ENCODE measurements at places on chromosomes 11 and 22.
A peak's percentile ranks its signal among the peaks of the same experiment; 100 is the strongest.

GRCh38 chr22:40407021-40407761, 36.8 kb downstream of the SGSM3 start:
- DNase-seq, result no peak

- peak; percentile 90 for DNase-seq
Measured at GRCh38 chr11:91104237-91104636, 881.4 kb upstream of the CHORDC1 start.

- no peak for DNase-seq
Measured at GRCh38 chr11:19907008-19907579, 194.5 kb downstream of the NAV2 start.

GRCh38 chr22:40813912-40814315, 5.2 kb downstream of the SLC25A17 start:
- DNase-seq, result no peak

DNA sequence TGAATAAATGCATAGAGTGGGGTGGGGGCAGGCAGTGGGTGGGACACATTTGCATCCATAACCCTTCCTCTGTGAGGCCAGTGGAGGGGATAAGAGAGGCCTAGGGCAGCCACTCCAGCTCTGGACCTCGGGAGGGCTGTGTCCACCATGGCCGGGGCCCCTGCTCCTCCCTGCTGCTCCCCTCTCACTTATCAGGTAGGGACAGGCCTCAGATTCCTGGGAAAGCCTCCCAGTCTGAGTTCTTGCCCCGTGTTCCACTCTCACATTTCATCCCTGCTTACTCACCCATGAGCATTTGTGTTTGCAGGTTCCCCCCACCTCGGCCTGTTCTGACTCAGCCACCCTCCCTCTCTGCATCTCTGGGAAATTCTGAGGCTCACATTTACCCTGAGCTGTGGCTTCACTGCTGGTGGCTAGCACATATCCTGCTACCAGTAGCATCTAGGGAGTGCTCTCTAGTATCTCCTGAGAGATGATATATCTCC, 128.7 kb upstream of the TOP3B start:
- peak; percentile 80 for DNase-seq

GRCh38 chr11:122122179-122122578, 6.2 kb upstream of the BLID start:
- no peak for DNase-seq

GRCh38 chr11:9076661-9077060, 14.7 kb downstream of the SCUBE2 start:
- no peak for DNase-seq

GRCh38 chr11:111911563-111912401, at the start of gene CRYAB:
TSS of gene CRYAB (minus strand) at chr11:111911770. CDS start at chr11:111911724, 46 bp downstream.
- DNase-seq, result peak; percentile 96

DNA sequence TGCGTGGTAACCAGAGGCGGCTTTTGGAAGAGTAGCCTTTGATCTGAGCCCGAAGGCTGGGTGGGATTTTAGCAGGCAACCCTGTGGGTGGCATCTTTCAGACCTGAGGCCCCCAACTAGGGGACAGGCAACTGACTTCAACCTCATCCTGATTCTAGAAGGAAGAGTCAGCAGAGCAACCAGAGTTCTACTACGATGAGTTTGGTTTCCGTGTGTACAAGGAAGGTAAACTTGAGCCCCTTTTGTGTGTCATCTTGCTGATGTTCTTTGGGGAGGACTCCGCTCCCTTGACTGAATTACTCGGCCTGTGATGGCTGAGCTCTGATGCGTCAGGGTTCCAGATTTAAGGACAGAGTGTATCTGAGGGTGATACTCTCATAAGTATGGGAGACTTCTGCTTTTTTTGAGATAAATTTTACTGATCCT, 31.6 kb downstream of the SGSM3 start:
- DNase-seq, result no peak

GRCh38 chr11:61104963-61105362, 2.7 kb downstream of the CD5 start:
- DNase-seq, result no peak

- peak; percentile 18 for DNase-seq
Measured at GRCh38 chr11:126930091-126930841, 70.3 kb downstream of the KIRREL3 start.

GRCh38 chr22:36893262-36893661, 20.2 kb upstream of the CSF2RB start:
- DNase-seq, result no peak

- DNase-seq, result peak; percentile 48
Measured at GRCh38 chr11:62664405-62665074, 470 bp downstream of the C11orf98 start.

DNA sequence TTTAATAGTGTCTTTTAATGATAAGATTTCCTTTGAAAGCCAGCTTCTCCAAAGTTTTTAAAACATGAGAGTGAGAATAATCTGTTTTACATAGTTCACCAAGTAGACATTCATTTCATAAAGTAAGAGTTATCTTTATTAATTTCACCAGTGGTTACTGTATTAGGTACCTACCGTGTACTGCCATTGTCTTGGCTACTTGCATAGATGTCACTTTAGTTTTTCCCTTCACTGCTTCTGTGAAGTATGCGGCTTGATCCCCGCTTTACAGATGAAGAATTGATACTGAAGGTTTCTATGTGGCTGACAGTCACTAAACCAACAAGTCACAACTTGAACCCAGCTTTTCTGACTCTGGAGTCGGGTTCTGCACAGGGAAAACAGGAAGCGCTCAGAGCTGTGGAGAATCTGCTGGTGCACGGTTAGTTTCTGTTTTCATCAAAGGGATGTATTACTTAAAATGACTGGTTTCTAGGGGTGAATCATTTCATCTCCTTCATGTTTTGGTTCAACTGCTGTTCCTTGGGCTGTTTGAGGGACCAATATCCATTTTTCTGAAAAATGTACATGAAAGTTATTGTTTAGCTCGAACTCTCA, 39.3 kb upstream of the MYO18B start:
- DNase-seq, result no peak

DNA sequence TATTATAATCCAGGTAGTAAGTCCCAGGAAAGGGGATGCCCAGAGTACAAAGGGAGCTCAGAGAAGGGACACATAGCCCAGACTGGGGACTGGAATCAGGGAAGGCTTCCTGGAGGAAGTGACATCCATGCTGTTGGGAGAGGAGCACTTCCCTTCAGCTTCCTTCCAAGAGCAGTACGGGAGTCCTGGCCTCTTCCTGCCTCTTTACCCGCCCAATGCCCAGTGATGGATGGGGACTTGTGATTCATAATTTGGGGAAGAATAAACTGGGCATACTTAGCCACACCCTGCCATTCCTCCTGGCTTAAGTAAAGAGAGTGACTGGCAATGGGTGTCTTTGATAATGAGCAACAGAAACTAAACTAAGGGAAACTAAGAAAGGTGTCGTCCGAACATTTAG, 11.5 kb downstream of the C11orf91 start:
- peak; percentile 36 for DNase-seq

- no peak for DNase-seq
Measured at GRCh38 chr11:17770048-17770652, 35.6 kb downstream of the KCNC1 start.

DNA sequence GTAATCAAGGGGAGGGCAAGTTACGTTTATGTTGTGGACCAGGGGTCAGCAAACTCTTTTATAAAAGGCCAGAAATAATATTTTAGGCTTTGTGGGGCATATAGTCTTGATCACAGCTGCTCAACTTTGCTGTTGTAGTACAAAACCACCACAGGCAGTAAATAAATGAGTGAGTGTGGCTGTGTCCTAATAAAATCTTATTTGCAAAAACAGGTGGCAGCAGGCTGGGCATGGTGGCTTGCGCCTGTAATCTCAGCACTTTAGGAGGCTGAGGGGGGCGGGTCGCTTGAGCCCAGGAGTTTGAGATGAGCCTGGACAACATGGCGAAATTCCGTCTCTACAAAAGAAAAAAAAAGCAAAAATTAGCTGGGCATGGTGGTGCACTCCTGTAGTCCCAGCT, 57.9 kb upstream of the NUP160 start:
- no peak for DNase-seq

- DNase-seq, result peak; percentile 91
Measured at GRCh38 chr22:37303821-37304274, 21.5 kb downstream of the CYTH4 start.
